ENCODE measurements at places on chromosomes 7 and 10.

DNA sequence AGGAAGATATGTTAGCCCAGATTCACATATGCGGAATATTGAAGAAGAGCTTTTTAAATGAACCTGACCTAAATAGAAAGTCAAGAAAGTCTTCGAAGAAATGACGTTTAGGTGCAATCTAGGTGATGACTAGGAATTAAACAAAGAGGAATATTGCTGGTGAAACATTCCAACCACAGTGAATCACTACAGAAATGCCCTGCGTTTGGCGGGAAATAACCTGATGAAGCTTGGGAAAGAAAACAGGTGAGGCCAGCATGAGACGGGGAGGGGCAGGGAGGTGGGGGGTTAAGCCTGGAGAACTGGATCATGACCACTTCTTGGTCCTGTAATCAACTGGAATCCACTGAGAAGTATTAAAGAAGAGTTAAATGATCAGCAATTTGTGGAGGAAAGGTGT lies 299.4 kb upstream of the VSTM2A start:
- DNase-seq: no peak

- no peak for DNase-seq
Measured at GRCh38 chr10:3573498-3573897, 211.5 kb downstream of the KLF6 start.

DNA sequence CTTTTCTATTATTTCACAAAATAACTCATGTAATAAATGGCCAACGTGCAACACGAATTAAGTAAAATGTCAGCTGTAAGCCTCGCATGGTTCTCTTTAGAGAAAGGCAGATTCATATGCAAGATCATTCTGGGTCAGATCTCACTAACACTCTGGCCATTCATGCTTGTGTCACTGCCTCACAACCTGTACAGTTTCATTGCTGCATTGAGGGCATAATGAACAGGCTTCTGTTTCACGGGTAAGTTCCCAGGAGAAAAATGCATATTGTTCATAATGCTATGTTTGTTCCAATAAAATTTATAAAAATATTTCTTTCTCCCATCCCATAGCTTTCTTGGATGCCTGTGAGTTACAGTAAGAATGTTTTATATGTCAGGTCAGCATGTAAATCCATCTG lies 734.0 kb upstream of the ANKRD30A start:
- no peak for DNase-seq

GRCh38 chr10:89653410-89653869 lies 8.4 kb upstream of the PANK1 start:
- no peak for DNase-seq

DNA sequence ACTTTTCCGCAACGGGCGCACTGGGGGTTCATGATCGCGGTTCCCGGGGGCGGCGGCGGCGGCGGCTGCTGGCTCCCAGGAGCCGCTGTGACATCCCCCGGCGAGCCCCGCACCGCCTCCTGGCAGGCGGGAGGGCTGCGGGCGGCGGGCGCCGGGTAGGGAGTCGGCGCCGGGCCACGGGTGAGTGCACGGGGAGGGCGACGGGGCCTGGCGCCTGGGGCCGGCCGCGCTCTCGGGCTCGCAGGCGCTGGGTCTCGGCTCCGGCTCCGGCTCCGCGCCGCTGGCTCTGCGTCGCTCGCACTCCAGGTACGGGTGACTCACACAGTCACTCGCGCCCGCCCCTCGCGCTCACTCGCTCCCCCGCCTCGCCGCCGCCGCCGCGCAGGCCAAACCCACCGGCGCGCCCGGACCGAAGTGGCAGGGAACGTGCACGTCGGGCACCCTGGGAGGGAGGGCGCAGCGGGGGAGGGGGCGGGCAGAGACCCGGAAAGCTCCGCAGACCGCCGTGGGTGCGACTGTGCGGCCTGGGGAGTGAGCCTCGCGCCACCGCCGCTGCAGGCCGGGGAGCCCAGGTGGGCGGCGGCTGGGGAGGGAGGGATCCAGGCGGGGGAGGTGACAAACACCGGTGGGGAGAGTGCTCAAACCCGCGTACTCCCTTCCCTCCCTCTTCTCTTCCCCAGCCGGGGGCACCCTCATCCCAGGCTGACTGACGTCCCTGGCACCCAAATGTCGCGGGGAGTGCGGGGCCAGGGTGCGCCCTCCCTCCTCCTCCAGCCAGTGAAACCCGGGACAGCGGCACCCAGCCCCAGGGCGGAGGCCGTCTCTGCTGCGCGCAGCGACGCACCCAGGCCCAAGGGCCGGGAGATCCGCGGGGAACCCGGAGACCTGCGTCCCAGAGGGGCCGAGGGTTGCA lies 276.9 kb upstream of the NEBL start:
- no peak for DNase-seq

GRCh38 chr10:86547296-86547695 lies 25.7 kb upstream of the WAPL start:
- DNase-seq: no peak

- no peak for DNase-seq
Measured at GRCh38 chr7:25391961-25392587, 163.8 kb upstream of the NPVF start.

Data from AML-193 (cell line).